ENCODE measurements at places on chromosomes 6 and 20. TPM values are rescaled to one million over a fixed set of nuclear protein-coding genes. Genes with fewer than 3 reads are reported as not detected.

Gene OR2B6
- not detected for total RNA-seq

Gene GRM1
- total RNA-seq, result 0.44 TPM

Gene TTK
- not detected for total RNA-seq

Gene FKBP1C
- 1.2 TPM for total RNA-seq

Gene MUC22
- total RNA-seq, result not detected

Gene VGLL2
- total RNA-seq, result not detected

Gene SPAG4
- 1.3 TPM for total RNA-seq

Gene C20orf202
- total RNA-seq, result not detected

Gene AFG1L
- 5.2 TPM for total RNA-seq

Gene HCK
- 12.6 TPM for total RNA-seq

Gene RAET1L
- total RNA-seq, result not detected

Gene MAS1L
- 0.42 TPM for total RNA-seq
